B cell (primary cell): ENCODE measurements at places on chromosomes 7 and 10.

GRCh38 chr7:35801392-35802101 is 690 bp downstream of the SEPTIN7 start:
- peaks cover 21% of the 10 kb centered on the region for H3K4me1 ChIP-seq
- H3K36me3 ChIP-seq, result no peaks in the 10 kb centered on the region
- peak overlapping the region; percentile 75 for H3K4me3 ChIP-seq
- peak overlapping the region; percentile 99 for H3K27ac ChIP-seq

DNA sequence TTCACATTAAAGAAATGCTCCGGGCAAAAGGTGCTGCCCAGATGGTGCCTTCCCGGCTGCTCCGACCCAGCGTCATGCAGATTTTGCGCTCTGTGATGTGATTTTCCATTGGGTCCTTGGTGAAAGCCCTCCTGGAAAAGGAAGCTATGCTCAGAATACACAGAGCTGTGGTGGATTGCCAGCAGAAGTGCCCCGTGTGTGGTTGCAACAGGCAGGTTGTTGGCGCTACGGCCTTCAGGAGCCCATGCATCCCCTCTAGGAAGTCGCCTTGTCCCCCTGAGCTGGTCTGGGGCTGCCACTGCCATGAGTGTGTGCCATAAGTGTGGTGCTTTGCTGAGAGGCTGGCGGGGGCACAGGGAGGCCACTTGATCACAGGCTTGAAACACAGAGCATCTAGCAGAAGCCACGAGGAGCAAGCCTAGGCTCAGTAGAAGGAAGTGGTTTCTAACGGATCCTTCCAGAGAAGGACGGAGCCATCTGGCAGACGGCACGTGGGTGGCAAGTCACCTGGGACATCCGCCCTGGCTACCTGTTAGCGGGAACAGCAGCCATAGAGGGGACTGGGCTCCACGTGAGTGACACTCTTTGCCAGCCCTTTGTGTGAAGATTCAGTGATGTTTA is 210.9 kb downstream of the CUX1 start:
- H3K27me3 ChIP-seq, result no peaks in the 10 kb centered on the region
- no peaks in the 10 kb centered on the region for H3K36me3 ChIP-seq

DNA sequence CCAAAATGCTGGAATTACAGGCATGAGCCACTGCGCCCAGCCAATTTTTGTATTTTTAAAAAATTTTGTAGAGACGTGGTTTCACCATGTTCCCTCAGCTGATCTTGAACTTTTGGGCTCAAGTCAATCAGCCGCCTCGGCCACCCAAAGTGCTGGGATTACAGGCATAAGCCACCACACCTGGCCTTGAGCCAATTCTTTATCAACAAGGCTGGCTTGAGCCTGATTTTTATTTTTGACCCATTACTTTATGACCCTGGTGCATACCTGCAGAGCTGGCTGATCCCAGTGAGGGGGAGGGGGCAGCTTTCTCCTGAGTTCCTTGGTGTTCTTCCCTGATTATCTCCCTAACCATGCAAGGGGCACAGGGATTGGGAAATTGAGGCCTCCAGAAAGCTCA is 15.8 kb upstream of the CPA1 start:
- H3K27me3 ChIP-seq, result no peaks in the 10 kb centered on the region
- no peaks in the 10 kb centered on the region for H3K4me1 ChIP-seq
- no peaks in the 10 kb centered on the region for H3K36me3 ChIP-seq

DNA sequence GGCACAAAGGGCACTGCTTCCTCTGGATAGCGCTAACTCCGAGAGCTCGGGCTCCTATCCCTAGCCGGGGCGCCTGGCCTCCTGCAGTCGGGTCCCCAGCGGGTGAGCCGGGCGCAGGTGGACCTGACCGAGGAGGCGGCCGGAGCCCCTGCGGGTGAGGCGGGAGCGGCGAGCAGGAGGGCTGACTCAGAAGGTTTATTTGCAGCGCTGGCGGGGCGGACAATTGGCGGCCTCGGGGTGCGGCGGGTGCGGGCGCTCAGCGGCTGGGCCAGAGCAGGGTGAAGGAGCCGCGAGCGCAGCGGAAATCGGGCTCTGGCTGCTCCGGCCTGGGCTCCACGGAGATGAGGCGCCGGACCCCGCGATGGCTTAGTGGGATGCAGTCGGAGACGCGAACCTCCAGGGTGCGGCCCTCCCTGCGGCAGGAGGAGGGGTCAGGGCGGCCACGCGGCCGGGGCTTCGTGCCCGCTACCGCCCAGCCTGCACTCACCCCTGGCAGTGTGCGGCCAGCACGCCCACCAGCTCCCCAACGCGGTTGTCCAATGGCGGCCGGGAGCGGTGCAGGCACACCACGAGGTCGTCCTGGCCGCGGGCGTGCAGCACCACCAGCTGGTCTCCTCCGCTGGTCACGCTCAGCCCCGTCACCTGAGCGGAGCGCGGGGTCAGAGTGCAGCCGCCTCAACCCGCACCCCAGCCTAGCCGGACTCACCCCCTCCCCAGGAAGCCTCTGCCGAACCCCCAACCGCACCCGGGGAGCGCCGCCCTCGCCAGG is 16.1 kb downstream of the MYO1G start:
- no peaks in the 10 kb centered on the region for H3K27me3 ChIP-seq
- no peak overlapping the region for H3K27ac ChIP-seq
- peak; percentile 26 for DNase-seq
- H3K4me3 ChIP-seq, result no peak overlapping the region
- peaks cover 16% of the 10 kb centered on the region for H3K4me1 ChIP-seq

- H3K27me3 ChIP-seq, result no peaks in the 10 kb centered on the region
- H3K4me1 ChIP-seq, result no peaks in the 10 kb centered on the region
- no peak overlapping the region for H3K4me3 ChIP-seq
- no peak for DNase-seq
Observed at GRCh38 chr7:91405092-91405788, 141.0 kb downstream of the FZD1 start.

DNA sequence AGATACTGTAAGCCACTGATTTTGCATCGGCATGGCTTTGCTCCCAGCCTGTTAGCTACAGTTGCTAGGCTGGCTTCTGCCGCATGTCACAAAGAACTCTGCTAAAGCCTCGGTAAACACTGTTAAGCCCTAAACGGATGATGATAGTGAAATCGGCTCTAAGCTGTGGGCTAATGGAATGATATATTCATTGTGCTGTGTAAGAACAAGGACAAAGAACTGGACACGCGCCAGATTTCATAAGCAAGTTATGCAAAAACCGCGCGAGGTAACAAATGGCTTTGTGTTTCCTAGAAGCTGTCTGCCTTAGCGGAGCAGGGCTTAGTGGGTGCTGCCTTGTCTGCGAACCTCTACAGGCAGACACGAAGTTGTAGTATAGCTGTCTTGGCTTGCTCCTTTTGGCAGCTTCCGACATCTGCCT is 331.3 kb upstream of the COBL start:
- H3K27me3 ChIP-seq, result no peaks in the 10 kb centered on the region
- H3K4me3 ChIP-seq, result no peak overlapping the region
- no peaks in the 10 kb centered on the region for H3K4me1 ChIP-seq
- H3K27ac ChIP-seq, result no peak overlapping the region
- H3K36me3 ChIP-seq, result no peaks in the 10 kb centered on the region
- DNase-seq, result no peak

DNA sequence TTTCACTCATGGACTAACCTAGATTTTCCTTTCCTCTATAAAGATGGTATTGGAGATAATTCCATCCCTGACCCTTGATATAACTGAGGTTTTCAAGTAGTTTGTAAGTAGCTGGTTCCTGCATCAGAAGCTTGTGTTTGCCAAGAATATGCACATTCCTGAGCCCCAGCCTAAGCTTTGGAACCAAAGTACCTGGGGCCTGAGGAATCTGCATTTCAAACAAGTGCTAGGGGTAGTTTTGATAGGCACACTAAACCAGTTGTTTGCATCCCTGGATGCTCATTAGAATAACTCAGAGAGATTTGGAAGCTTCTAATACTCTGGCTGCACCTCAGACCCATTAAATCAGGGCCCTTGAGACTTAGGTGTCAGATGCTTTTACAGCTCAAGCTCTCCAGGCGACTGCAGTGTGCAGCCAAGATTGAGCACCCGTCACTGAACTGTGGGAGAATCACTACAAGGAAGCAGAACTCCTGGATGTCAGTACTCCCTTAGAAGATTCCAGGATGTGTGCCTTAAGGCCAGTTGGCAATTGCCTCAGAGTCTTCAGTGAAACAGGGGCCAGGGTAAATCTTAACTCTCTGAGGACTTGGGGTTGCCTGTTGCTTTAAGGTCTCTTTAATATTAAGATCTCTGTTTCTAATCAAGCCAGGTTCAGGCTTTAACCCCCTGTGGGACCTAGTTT is 565.0 kb downstream of the REEP3 start:
- H3K36me3 ChIP-seq, result no peaks in the 10 kb centered on the region
- no peak overlapping the region for H3K4me3 ChIP-seq
- no peaks in the 10 kb centered on the region for H3K4me1 ChIP-seq

GRCh38 chr10:111392910-111393309 is 316.1 kb downstream of the ADRA2A start:
- no peak overlapping the region for H3K4me3 ChIP-seq
- no peaks in the 10 kb centered on the region for H3K4me1 ChIP-seq
- H3K36me3 ChIP-seq, result no peaks in the 10 kb centered on the region
- DNase-seq, result no peak

- no peak overlapping the region for H3K27ac ChIP-seq
- no peaks in the 10 kb centered on the region for H3K36me3 ChIP-seq
- DNase-seq, result no peak
- no peaks in the 10 kb centered on the region for H3K4me1 ChIP-seq
- H3K4me3 ChIP-seq, result no peak overlapping the region
Observed at GRCh38 chr10:118506671-118507590, 88.5 kb downstream of the PRLHR start.

- no peaks in the 10 kb centered on the region for H3K27me3 ChIP-seq
- no peaks in the 10 kb centered on the region for H3K4me1 ChIP-seq
- no peak overlapping the region for H3K4me3 ChIP-seq
- no peaks in the 10 kb centered on the region for H3K36me3 ChIP-seq
- H3K27ac ChIP-seq, result no peak overlapping the region
- DNase-seq, result no peak
Observed at GRCh38 chr10:56181607-56182006, 179.5 kb downstream of the ZWINT start.
